ENCODE measurements at places on chromosomes 13 and 19.

GRCh38 chr13:93140912-93141311 lies 85.7 kb upstream of the GPC6 start:
- no peak for DNase-seq

GRCh38 chr13:27353166-27353583 lies 71.2 kb upstream of the GTF3A start:
- DNase-seq = no peak

GRCh38 chr13:85549819-85550218 lies 249.4 kb downstream of the SLITRK6 start:
- DNase-seq = no peak

DNA sequence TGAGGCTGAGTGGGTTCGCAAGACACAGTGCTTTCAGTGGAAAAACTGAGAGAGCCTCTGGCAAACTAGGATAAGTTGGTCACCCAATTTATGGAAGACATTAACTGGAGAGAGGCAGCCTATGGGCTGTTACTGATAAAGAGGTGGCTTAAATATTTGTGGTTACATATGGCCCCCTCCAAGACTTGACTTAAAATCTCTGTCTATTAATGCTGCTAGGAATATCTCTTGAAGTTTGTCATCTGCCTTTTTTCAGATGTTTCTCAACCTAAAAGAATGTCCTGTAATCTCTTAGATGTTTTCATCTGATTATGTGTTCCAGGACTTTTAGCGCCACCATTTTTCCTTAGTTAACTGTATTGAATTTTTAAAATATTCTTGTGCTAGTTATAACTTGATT lies 54.6 kb downstream of the NAA16 start:
- no peak for DNase-seq

DNA sequence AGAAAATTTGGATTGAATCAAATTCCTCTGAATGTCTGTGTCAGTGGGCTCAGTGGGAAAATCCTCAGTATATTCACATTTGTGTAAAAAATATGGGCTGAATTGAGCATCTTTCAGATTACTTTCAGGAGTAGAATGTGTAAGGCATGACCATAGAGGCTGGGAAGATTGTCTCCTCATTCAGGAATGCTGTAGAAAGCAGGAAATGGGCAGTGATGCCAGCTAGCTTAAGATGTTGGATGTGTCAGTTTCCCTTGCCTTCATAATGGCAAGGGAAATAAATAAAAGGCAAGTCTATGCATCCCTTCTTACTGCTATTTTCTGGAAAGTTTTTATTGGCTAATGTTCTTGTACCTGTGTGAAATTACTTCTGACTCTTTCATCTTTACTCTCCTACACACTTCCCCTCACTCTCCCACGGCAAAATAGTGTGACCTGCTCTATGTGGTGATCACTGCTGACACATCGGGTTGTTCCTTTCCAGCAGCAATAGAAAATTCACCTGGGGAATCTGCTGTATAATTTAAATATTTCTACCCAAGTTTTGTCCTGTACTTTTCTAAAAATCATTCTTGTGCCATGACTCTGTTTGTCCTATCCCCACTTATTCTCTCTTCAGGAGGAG lies 103.2 kb downstream of the LMO7 start:
- no peak for DNase-seq

DNA sequence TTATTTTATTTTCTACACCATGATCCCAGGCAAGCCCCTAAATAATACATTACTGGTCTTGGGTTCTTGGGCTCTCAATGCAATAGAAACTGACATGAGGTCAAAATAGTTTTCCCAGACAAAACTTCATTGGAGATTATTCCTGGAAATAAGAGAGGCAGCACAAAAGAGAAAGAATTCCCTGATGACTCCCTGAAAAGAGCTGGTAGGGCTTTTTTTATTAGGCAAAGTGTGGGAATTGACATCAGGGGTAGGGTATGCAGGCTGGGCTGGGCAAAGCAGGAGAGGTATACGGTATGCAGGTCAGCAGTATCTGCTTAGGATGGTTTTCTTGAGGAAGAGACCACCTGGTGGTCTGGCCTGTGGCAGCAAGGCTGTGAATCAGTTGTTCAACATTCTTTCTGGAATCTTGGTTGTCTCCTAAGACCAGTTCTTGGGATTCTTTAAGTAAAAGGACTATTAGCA lies 9.3 kb upstream of the IGFL3 start:
- DNase-seq = no peak

- peak; percentile 89 for DNase-seq
Observed at GRCh38 chr19:4870025-4870700, 2.7 kb upstream of the PLIN3 start.

DNA sequence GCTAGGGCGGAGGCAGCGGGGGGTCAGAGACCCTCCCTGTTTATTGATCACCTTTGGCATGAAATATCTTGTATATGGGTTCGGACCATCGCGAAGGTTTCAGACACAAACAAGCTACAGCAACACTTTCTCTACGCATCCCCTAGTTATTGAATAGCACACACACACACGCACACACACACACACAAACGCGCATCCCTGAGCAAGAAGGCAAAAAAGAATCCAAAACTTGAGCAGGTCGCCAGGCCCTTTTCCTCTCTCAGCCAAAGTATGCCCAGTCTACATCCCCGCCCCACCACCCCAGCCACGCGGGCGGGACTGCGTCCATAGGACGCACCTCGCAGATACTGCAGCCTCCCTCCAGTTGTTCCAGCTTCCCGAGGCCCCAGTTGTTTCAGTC lies 16.0 kb downstream of the POU4F1 start:
- no peak for DNase-seq

- DNase-seq = no peak
Observed at GRCh38 chr19:10070730-10071446, 15.2 kb upstream of the SHFL start.

GRCh38 chr19:51478381-51479234 lies at the start of gene CEACAM18:
CEACAM18 (plus strand) TSS chr19:51478539.
- no peak for DNase-seq

DNA sequence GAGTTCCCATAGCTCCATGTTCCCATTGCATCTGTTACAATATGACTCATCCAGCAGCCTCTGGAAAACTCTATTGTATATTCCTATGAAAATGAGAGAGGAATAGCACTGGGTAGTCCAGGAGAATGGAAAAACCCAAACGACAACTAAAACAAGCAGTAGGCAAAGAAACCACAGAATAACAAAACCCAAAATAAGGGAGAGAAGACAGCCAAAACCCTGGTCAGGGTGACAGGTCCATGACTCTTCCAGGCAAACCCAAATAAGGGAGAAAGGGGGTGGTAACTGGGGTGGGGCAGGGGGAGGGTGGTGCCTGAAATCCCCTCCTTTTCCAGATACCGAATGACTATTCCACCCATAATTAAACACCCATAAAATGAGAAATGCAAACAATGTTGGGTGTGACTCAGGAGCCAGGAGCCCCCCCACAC lies 4.0 kb upstream of the ZNF8 start:
- no peak for DNase-seq

GRCh38 chr19:47707135-47707925 lies 5.9 kb upstream of the EHD2 start:
- DNase-seq = peak; percentile 78

- no peak for DNase-seq
Observed at GRCh38 chr13:21883713-21884112, 212.8 kb downstream of the FGF9 start.

- DNase-seq = peak; percentile 75
Observed at GRCh38 chr13:46687810-46688209, 109.2 kb downstream of the ESD start.

- no peak for DNase-seq
Observed at GRCh38 chr13:24027494-24027893, 130.2 kb upstream of the C1QTNF9B start.

DNA sequence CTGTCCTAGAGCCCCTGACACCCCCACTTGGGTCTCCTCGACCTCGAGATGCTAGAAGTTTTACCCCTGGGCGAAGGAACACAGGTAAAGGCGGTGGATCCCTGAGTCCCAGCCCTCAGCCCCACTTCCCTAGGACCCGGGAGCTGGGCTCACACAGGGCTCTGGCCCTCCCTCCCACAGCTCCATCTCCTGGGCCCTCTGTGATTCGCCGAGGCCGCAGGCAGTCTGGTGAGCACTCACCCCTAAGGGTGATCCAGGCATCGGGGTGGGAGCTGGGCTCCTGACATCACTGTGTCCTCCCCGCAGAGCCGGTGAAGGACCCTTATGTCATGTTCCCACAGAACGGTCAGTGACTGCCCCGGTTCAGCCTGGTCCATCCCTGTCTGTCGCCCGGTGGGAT lies 8.3 kb downstream of the PLEKHG2 start:
- DNase-seq = no peak

DNA sequence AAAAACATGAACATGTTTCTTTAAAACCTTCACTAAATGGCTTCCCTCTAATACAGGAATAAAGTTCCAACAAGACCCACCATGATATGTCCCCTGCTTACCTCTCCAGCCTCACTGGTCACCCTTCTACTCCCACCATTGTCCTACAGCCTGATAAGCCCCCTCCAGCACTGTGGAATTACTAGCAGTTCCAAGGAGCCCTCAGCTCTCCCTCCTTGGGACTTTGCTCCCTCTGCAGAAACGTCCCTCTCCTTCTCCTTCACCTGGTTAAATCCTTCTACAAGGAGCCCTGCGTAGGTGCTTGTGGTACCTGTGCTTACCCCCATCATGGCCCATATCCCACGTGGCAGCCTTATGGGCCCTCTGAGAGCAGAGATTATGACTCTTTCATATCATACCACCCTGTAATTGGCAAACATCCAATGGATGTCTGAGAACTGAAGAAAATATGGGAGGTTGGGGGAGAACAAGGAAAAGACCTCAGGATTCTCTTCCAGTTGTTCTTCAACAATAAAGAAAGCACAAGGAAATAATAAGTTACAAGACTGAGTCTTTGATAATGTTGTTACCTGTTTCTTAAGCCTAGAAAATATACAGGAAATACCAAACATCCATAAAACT lies 26.1 kb upstream of the DOCK9 start:
- peak; percentile 41 for DNase-seq

DNA sequence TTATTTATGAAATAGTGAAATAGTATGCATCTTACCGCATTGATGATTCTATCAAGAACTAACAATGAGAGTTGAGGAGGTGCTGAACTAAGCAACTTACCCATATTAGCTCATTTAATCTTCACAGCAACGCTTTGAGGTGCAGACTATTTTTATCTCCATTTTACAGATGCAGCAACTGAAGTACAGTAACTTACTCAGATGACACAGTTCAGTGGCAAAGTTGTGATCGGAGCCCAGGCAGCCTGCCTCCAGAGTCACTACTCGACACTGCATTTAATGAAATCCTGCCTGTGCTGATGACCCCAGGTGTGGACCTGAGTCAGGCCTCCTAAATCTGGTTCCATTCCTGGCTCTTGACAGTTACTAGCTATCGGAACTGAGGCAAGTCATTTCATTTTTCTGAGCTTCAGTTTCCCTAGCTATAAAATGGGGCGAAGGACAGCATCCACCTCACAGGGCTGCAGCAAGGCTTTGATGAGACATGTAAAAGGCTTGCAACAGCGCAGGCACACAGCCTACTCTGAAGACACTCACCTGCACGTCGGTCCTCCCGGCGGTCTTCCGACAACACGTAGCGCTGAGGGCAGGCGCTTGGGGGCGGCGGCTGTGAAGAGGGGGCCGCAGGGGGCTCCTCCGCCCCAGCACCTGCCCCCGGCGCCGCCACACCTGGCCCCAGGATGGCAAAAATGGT lies 1.5 kb downstream of the MYPOP start:
- DNase-seq = no peak

GRCh38 chr19:33389421-33390100 lies 16.1 kb downstream of the CEBPG start:
- no peak for DNase-seq

GRCh38 chr19:38061294-38061693 lies 154.3 kb downstream of the SIPA1L3 start:
- peak; percentile 40 for DNase-seq

GRCh38 chr19:14555918-14556661 lies 15.8 kb downstream of the NDUFB7 start:
- DNase-seq = no peak

- DNase-seq = no peak
Observed at GRCh38 chr13:44437356-44438233, 64.0 kb downstream of the SERP2 start.

- DNase-seq = no peak
Observed at GRCh38 chr13:41554180-41554579, 96.8 kb downstream of the RGCC start.

DNA sequence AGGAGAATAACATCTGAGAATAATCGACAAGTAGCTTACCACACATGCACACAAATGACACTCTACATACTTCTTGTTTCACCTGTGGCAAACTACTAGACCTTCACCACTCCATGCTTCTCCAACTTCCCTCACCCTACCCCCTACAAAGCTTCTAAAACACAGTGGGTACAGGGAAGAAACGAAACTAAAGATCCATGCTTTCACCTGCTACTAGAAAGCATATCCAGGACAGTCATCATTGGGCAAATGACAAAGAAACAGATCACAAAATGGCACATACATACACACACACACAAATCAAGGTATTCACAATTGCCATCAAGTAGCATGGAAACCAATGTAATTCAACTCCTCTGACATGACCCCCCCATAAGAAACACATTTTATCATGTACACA lies 10.6 kb downstream of the BRD4 start:
- no peak for DNase-seq

DNA sequence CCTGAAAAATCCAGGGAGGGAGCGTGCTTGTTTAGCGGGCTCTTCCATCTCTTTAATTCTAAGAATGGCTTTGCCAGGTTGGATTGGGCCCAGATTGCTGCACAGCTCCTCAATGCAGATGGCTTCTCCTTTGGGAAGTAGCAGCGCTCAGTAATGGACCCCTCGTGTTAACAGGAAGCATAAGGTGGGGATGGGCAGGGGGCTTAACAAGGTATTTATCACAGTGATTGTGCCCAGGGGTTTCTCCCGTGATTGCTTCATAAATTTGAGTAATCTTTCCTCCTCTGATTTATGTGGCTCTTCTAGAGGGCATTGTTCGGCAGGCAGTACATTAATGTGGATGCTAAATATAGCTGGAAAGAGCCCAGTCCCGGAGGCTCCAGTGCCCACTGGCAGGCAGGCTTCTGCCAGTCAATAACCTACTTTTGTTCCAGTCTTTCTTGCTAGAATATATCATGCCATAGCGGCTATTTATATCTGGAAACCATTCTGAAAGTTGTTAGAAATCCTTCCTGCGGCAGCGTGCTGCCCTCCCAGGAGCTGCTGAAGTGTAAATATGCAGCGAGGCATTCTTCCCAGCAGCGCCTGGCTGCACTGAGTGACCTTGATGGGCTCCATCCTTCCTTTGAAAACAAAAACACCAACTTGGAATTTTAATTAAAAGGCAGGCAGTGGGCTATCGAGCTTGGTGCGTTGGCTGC lies 65.0 kb downstream of the FGF9 start:
- no peak for DNase-seq

- DNase-seq = no peak
Observed at GRCh38 chr19:31089681-31090080, 259.6 kb downstream of the TSHZ3 start.

GRCh38 chr13:61766667-61767058 lies 351.0 kb upstream of the PCDH20 start:
- no peak for DNase-seq

GRCh38 chr19:13102416-13102665 lies 317 bp downstream of the LYL1 start:
- DNase-seq = no peak

- no peak for DNase-seq
Observed at GRCh38 chr19:32404213-32404932, 1.2 kb upstream of the DPY19L3 start.

Data from SJCRH30 (cell line).